ENCODE measurements at places on chromosomes 16 and 17.

DNA sequence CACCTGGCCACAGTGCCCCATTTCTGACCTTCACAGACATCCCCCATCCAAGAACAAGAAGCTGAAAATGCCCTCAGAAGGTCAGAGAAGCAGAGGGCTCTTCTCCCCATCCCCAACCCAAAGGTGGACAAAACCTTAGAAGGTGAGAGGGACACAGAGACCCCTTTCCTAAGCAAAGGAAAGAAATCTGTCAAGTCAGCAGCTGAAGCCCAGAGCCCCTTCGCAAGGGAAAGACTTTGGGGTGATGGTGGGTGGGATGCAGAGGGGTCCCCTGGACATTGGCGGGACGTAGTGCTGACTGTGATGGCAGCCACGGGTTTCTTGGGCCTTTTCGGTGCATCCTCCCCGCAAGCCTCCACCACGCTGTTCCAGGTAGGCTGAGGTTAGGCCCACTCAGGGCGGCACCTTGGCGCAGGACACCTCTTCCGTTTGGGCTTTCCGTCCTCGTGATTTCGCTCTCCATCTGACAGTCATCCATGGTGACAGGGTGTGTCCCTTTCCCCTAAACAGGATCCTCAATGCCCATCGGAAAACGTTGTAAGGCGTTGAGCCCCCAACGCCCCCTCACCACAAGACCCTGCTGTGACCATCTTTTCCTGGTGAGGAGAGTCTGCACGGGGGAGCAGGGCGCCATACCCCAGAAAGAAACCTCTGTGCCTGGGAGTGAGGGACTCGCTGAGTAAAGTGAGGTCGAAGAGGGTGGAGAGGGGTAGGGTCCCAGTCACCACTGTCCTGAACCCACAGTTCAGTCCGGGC is 10.7 kb upstream of the GSDMA start:
- no peak for DNase-seq

GRCh38 chr16:56930486-56931270 is 1.3 kb upstream of the HERPUD1 start:
- no peak for DNase-seq

DNA sequence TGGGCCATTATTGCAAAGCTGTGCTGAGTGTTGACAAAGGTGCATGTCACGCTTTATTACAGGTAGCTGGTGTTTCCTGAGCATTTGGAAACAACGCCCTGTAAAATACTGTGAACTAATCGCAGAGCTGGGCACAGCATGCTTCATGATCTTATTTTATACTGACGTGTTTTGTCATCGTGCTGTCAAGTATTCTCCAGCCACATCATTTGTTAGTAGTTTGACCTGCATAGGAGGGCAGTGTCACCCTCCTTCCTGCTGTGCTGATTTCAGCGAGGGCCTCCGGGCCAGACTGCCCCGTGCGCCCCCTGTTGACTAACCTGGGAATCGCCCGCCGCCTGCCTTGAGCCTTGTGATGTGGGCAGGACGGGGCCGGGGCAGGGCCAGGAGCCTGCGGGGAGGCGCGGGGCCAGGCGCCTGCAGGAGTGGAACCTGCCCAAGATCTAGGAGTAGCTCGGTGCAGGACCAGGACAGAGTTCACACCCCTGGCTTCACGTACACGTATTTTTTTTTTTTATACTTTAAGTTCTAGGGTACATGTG is 820.7 kb downstream of the KCNJ18 start:
- DNase-seq: no peak

GRCh38 chr17:42414704-42415409 is 8.2 kb downstream of the CAVIN1 start:
- no peak for DNase-seq

DNA sequence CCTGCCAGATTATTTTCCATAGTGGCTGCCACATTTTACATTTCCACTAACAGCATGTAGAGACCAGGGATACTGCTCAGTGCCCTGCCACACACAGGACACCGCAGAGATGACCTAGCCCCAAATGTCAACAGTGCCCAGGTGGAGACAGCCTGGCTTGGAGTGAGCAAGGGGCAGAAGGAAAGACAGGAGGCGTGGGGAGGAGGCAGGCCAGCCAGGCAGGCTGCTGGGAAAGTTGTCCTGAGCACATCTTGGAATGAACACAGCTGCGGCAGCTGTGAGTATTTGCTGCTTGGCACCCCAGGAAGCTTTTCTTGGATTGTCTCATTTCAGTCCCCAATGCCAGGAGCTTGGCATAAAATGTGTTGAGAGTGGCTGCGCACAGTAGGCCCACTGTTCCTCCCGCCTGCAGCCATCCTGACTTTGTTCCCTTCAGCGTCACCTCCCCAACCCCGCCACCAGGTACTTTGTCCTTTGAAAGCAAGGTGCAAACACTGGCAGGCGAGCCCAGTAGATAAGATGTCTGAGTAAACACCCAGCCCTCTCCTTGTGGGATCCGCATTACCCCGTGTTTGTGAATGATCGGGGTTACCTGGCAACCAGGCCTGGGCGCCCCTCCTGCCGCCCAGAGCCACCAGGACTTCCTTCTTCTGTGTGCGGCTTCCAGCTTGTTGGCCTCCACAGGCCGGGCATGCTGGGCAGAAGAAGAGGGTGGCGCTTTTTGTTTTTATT is 114.0 kb downstream of the CMIP start:
- DNase-seq: peak; percentile 18

DNA sequence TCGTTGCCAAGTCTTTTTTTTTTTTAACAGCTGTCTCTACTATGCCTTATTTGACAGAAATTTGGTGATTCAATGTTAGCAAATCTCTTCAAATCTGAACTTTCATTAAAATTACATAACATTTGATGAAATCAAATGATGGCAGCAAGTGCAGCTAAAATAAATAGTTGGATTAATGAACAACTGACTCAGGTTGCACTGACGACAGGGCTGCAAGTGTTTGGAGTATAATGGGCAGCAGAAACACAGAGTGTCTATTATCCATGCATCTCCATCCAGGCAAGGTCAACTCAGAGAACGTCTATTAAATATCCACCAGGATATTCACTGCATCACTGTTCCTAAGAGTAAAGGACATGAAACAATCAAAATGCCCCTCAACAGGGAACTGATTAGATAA is 109.8 kb downstream of the SLC39A11 start:
- no peak for DNase-seq

DNA sequence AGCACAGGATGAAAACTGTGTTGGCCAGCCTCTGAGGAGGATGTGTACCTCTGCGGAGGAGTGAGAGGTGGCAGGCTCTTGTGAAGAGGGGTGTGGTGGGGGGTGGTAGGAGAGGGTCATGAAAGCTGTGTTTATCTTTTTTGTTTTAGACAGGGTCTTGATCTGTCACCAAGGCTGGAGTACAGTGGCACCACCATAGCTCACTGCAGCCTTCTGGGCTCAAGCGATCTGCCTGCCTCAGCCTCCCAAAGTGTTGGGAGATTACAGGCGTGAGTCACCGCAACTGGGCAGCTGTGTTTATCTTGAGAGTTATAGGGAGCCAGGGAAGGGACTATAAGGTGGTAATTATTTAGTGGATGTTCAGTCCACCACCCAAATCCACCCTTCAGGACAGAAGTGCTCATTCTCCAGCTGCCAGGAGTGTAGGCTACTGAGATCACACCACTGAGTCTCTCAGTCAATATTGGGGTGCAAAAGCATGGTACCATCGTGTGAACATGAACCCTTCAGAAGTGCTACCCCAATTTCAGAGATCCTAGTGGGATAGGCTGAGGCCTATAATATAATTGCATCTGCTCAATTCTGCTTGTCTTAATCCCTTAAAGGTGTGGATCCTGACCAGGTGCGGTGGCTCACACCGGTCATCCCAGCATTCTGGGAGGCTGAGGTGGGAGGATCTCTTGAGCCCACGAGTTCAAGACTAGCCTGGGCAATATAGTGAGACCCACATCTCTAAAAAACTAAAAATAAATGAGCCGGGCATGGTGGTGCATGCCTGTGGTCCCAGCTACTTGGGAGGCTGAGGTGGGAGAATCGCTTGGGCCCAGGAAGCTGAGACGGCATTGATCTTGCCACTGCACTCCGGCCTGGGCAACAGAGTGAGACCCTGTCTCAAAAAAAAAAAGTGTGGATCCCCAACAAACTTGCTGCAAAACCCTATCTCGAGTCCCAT is 788 bp upstream of the EXOC3L1 start:
- no peak for DNase-seq

DNA sequence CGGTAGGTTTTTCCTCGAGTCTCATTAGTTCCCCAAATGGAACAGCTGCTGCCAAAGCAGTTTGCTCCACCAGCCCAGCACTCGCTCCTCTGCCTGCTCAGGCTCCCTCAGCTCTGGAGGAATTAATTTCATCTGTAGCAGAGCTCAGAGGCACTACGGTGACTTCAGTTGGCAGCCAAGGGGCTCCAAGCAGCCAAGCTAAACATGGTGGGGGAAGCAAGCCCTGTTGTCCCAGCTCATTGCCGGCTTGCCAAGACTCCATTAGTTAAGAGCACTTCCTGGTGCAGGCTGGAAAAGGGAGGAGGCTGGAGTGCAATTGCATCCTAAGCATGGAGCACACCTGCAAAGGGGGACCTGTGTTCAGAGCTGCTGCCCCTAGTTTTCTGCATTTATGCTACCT is 78.7 kb upstream of the GPRC5B start:
- DNase-seq: no peak

DNA sequence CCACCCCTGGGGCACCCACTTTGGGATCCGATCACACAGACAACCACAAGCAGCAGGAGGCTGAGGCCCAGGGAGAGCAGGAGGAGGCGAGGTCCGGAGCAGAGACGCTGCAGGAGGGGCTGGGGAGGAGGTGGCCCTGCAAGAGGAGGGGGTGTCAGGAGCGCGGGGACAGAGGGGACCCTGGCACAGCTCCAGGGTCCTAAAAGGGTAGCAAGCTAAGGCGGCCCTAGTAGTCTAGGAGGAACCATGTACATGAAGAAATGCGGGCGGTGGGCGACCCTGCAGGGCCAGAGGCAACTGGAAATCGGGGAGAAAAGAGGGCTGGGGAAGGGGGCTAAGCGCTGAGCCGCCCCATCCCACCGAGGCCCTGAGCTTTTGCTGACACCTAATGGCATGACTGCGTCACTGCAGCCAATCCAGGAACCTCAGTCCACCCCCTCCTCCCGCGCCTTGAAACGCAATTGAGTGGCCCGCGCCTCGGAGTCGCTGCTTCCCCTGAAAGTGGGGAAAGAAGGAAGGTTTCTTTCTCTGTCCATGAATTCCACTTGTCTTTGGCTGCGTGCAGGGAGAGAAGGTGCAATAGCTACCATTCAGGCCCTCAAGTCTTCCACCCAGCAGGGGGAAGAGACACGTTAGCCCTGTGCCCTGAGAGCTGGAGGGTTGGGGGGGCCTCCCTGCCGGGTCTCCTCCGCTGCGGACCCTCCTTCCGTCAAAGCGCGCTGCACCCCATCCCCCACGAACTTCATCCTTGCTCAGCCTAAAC is 1.8 kb downstream of the ASGR1 start:
- DNase-seq: peak; percentile 7

DNA sequence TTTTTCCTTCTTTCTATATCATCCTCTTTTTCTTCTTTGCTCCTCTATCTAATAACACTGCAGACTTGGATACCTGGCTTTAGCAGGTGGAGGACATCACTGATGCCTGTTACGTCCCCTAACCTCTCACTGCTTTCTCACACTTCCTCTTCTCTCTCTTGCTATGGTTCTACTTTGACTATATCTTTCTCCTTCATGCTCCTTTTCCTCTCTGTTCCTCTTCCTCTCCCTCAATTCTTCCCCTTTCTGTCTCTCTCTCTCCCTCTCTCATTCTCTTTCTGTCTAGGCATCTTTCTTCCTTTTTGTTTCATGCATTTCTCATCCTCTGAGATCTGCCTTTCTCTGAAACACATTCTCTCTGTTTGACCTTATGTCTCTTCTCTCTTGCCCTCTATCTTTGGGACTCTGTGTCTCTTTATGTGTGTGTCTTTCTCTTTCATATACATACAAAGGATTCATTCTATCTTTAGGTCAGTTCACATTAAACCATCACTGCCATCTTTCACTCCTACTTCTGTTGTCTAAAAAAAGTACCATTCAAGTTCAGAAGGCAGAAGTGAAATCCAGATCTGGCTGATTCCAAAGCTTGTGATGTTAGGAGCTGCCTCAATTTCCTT is 353.7 kb downstream of the SHISA9 start:
- no peak for DNase-seq

- peak; percentile 75 for DNase-seq
These were observed 7.3 kb upstream of the RHOT2 start for GRCh38 chr16:660459-661183.

GRCh38 chr16:3857189-3858043 is 23.1 kb downstream of the CREBBP start:
- no peak for DNase-seq

- no peak for DNase-seq
These were observed 6.8 kb upstream of the MMP15 start for GRCh38 chr16:58018803-58019202.

GRCh38 chr17:46823657-46824056 is 5.2 kb upstream of the WNT3 start:
- DNase-seq: no peak

- DNase-seq: no peak
These were observed 26.3 kb downstream of the CENPV start for GRCh38 chr17:16327018-16327417.
